ENCODE measurements at places on chromosomes 1 and 21.
A peak's percentile ranks its signal among the peaks of the same experiment; 100 is the strongest.

- DNase-seq = no peak
These were observed 49.2 kb upstream of the NTPCR start for GRCh38 chr1:232901255-232901654.

DNA sequence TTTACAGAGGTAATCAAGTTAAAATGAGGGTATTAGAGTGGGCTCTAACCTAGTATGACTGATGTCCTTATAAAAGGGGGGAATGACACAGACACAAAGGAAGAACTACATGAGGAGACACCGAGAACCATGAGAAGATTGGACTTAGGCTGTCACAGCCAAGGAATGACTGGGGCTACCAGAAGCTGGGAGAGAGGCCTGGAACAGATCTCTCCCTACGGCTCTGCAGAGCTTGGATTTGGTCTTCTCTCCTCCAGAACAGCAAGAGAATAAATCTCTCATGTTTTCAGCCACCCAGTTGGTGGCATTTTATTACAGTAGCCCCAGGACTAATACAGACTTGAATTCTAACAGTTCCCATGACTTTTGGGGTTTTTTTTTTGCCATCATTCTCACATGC lies 110.8 kb downstream of the PSMG1 start:
- DNase-seq = no peak

GRCh38 chr1:44012941-44013609 lies 18.2 kb downstream of the SLC6A9 start:
- DNase-seq = no peak

DNA sequence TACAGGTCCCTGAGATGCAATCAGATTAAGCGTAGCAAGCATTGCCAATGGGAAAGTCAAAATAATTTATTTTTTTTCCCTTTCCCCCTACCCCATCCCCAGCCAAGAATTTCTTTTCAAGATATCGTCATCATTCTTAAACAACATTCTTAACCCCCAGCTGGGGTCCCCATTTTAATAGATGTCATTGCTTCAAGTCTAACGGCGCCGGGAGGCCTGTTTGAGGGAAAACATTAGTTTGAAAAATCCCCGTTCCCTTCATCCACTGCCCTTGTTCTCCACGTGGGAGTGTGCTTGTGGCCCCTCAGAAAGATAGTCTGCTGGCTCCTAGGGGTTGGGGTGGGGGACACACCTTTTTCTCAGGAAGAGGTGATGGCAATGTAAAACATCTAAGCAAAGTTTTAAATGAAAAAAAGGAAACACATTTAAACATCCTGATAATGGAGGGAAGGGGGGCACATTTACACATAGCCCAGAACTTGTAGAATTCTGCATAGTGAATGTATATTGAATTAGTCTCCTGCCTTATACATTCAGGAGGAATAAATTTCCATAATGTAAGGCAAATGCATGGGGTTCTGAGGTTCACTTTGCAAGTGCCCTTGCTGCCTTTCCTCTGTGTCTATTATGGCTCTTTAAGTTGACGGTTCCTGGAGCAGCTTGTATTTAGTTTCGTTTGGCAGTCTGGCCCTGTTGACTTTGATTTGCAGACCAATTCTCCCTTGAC lies 6.8 kb downstream of the TRNP1 start:
- DNase-seq = no peak

- DNase-seq = no peak
These were observed 166.0 kb downstream of the EDEM3 start for GRCh38 chr1:184588701-184589100.

- DNase-seq = no peak
These were observed 12.5 kb downstream of the KCNN3 start for GRCh38 chr1:154857441-154858215.

- no peak for DNase-seq
These were observed 8.8 kb downstream of the LRRC38 start for GRCh38 chr1:13505020-13505419.

DNA sequence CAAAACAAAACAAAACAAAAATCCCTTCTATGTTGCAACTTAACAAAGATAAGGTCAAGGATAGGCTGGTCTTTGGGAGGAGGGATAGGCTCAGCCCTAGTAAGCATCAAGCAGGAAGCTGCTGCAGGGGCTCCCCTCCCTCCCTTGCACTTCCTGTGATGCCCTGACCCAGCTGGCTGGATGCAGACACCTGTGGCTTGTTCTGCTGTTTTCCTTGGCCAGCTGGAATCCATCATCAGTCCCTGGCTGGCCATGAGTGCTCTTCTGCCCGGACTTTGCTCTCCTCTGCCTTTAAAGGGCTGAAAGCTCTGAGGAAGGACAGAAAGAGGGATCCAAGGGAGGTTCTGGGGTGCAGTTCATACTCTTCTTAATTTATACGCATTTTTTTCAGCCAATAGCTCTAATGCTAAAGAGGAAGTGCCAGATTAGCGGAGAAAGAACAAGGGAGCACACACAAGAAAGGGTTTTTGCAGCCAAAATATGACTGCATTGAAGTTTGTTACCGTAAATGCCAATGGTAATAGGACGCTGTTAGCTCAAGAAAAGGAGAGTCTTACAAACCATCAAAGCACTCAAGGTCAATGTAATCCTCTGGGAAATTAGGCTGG lies 19.9 kb upstream of the UBE2U start:
- no peak for DNase-seq

DNA sequence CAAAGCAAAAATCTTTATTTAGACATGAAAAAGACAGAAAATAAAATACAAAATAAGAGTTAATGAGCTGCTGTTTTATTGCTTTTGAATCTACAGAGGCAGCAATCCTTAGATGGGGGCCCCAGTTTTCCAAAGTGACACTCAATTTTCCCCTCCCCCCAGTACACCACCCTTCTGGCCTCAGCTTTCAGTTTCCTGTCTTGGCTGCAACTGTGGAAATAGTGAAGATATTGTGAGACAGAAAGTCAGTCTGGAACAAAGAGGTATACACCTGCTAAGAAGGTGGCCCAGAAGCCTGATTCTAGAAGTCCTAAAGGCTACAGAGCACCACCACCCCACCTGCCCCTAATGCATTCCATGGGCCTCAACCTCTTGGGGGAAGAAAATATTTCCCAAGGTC lies 1.1 kb upstream of the MTMR11 start:
- no peak for DNase-seq

DNA sequence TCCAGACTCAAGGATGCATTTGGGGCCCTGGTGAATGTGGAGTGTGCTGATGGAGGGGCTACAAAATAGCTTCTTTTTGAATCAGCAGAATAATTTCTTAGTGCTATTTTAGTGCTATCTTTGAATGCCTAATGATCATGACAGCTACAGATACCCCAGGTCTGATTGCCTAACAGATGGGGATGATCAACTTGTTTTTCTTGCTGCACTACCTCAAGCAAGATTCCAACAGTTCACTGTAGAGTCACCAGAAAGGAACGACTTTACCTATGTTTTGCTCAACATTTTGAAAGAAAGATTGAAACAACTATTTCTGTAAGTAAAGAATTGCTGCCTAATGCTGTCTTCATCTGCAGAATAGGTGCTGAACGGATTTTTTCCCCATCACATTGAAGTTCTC lies 42.6 kb upstream of the VAV3 start:
- no peak for DNase-seq

- DNase-seq = no peak
These were observed 6.7 kb upstream of the IL10RB start for GRCh38 chr21:33259428-33259827.

DNA sequence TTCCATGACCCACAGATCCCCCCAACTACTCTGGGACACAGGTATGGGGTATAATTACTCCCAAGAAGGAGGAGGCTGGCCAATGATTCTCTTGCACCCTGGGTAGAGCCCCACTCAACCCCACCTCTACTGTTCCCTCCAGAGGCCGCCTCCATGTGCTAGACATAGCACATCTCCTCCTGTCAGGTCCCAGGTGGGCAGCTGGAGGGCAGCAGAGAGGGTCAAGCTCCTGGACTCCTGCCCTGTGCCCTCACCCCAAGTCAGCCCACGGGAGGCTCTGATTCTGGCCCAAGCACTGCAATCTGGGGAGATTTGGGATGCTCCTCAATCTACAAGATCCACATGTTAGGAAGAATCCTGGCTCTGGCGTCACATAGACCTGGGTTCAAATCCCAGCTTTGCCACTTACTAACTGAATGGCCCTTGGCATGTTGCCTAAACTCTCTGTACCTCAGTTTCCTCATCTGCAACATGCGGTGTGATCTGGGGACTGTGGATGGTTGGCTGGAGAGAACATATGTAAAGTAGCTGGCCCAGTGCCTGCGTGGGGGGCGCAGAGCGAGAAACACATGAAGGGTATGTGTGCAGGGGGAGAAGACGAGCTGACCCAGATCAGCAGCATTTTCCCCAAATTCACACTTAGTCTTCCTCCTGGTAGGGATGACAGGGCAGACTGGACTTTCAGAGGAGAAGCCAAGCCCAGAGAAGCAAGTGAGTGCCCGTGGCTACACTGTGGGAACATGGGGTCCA lies 23.2 kb downstream of the TNNT2 start:
- DNase-seq = no peak

GRCh38 chr21:42135386-42136052 lies 64.4 kb downstream of the UMODL1 start:
- DNase-seq = no peak

DNA sequence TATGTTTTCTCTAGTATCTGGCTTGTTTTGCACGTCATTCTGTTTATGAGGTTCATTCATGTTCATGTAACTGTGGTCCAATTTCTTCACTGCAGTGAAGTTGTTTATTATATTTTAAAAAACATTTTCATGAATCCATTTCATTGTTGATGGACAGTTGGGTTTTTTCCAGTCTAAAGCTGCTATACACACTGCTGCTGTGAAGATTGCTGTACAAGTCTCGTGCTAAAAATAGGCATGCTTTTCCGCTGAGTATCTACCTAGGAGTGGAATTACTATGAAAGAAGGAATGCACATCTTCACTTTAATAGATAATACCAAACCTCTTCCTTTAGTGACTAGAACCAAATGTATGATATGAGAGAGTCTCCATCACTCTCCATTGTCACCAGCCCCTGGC lies 49.0 kb upstream of the ETS2 start:
- no peak for DNase-seq

GRCh38 chr21:31514598-31514997 lies 144.9 kb upstream of the SOD1 start:
- DNase-seq = peak; percentile 36

DNA sequence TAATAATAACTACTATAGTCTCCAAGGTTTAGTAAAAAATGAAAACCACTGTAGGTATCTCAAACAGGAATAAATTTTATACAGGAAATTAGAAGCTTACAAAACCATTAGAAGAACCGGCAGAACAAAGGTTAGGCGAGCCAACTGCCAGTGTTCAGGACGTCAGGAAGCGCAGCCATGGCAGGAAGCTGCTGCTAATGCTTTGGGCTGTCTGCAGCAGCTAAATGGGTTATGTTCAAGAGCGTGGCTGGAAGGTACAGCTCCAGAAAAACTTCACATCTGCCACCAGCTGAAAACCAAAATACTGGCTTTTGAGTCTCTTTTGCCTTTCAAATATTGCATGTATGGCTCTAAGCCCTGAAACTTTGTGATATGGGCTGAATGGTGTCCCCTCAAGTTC lies 35.7 kb upstream of the MYSM1 start:
- no peak for DNase-seq

- DNase-seq = no peak
These were observed 68.7 kb downstream of the RGL1 start for GRCh38 chr1:183873642-183874041.

- DNase-seq = peak; percentile 6
These were observed 10.2 kb upstream of the OR10J4 start for GRCh38 chr1:159421821-159422220.

- no peak for DNase-seq
These were observed 607.2 kb upstream of the PLXNA2 start for GRCh38 chr1:208851366-208851765.

- DNase-seq = no peak
These were observed 47.6 kb downstream of the LHX4 start for GRCh38 chr1:180277476-180278193.

- DNase-seq = no peak
These were observed 243.0 kb upstream of the SGIP1 start for GRCh38 chr1:66290761-66291530.

- DNase-seq = no peak
These were observed 109.5 kb upstream of the ZNF648 start for GRCh38 chr1:182170891-182171461.

- DNase-seq = no peak
These were observed 116.5 kb downstream of the TMEM53 start for GRCh38 chr1:44557778-44558177.

DNA sequence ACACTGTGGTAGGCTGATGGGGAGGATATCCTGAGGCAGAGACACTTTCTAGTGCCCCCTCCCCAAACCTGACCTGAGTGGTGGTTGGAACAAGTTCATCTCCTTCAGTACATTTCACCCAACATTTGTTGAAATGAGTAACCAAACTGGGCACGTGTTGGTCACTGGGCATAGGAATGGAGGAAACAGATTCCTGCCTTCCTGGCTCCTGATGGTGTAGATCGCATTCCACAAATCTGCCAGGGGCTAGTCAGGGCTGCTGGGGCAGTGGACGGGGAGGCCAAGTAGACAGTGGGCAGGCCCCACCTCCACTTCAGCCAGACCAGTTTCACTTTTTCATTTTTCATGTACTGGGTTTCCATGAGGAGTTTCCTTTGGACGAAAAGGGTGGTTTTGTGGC lies 16.5 kb upstream of the ALX3 start:
- DNase-seq = no peak

DNA sequence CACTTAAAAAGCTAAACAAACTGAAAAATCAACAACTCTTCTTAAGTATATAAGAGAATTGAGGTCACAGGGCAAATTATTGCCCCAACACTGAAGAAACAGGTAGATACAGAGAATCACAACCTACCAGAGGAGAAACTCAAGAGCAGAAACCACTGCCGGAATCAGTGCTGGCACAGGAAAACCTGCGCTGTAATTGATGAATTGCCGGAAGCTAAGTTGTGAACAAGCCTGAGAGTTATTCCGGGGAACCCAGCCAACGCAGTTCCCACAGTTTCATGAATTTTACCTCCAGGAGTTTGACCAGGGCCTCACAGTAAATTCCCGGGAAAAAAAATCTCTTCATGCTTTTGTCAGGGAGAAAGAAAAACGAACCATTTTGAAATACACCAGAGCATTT lies 657.1 kb upstream of the BRINP3 start:
- no peak for DNase-seq

- no peak for DNase-seq
These were observed 8.6 kb upstream of the SLC25A34 start for GRCh38 chr1:15727424-15727823.

GRCh38 chr1:182217967-182218366 lies 156.5 kb upstream of the ZNF648 start:
- DNase-seq = no peak

DNA sequence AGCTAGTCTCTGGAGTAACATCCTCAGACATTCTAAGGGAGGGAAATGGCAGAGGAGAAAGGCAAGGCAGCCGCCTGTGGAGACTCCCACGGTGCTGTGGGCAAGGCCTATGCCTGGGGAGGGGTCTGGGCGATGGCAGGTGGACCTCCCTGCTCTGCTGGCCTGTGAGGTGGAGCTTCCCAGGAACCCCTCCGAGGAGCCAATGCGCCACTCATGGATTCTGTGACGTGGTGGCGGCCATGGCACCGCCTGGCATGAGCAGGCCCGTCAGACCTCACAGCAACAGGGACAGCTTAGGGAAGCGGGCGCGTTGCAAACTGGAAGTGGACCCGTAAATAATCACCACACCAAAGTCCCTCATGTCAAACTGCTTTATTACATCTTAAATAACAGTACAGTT lies 6.7 kb upstream of the NADK start:
- no peak for DNase-seq
